ENCODE measurements at places on chromosomes 5 and 9.

DNA sequence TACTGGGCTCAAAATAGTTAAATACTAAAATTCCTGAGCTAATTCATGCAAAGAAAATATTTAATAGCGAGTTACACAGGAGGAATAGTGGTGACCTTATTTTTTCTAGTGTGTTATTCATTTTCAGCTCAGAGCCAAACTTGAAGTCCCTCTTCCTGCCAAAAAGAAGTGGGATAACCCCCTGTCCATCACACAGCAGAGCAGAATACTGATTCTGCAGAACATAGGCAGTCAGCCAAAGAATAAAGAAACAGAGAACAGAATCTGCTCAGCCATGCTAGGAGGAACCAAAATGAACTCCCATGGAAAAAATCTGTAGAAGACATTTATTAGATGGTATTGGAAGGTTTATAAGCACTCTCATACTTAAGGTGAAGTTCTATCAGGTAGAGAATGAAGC is 49.4 kb upstream of the GRIN3A start:
- DNase-seq, result no peak

GRCh38 chr9:127199001-127199791 is 65.4 kb upstream of the GARNL3 start:
- peak; percentile 66 for DNase-seq

GRCh38 chr9:76369583-76369982 is 24.6 kb downstream of the RFK start:
- no peak for DNase-seq

DNA sequence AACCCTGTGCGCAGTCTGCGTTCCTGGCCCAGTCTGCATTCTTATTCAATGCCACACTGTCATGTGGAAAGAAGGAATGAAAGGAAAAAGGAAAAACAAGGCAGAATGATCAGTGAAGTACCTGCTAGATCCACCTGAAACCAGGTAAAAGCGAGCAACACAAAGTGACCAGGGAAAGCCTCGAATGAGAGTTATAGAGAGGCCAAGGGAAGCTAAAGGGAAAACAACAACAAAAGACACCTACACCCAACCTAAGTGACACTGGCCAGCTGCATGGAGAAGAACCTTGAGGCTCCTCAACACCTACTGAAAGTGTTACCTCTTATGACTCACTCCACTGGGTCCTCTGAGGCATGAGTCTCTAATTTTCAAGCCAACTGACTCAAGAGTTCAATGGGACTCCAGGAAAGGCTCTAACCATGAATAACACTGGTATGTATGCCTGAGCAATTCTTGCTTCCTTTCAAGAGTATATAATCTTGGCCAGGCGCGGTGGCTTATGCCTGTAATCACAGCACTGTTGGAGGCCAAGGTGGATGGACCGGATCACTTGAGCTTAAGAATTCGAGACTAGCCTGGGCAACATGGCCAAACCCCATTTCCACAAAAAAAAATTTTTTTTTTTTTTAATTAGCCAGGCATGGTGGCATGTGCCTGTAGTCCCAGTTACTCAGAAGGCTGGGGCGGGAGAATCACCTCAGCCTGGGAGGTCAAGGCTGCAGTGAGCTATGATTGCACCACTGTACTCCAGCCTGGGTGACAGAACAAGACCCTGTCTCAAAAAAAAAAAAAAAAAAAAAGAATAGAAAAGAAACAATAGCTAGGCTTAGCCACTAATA is 29.0 kb downstream of the MTMR12 start:
- DNase-seq, result no peak

GRCh38 chr9:87578625-87579024 is 81.0 kb downstream of the DAPK1 start:
- no peak for DNase-seq

GRCh38 chr5:63286724-63287123 is 675.5 kb downstream of the HTR1A start:
- DNase-seq, result no peak

DNA sequence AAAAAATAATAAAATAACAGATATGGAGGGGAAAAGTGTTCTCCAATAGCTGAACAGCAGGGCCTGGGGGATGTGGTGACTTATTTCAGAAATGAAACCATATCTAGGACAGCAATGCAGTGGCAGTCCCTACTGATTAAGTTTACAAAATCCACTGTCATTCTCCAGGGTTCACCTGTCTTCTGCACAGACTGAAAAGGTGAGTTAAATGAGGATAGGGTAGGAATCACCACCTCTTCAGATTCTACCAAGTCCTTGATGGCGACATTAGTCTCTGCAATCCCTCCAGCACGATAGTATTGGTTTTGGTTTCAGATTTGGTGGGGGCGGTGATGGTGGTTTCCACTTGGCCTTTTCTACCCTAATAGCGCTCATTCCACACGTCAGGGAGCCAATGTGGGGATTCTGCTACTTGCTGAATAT is 32.3 kb upstream of the NPM1 start:
- no peak for DNase-seq

- no peak for DNase-seq
These were observed 169.3 kb downstream of the INSYN2B start for GRCh38 chr5:169811023-169811422.

DNA sequence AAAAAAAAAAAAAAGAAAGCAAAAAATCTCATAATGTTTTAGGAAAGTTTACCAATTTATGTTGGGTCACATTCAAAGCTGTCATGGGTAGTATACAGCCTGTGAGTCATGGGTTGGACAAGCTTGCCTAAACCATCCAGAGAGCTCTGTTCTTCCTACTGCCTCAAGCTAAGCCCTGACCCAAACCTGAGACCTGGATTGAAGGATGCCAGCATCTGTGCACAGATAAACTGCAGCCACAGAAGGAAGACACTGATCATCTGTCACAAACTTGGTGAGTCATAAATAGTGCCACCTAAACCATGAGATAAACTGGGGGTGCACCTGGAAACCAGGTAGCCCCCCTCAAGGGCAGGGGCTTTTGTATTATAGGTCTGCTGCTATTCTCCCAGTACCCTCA is 31.0 kb downstream of the CSF2 start:
- no peak for DNase-seq

GRCh38 chr9:1201262-1201661 is 151.1 kb downstream of the DMRT2 start:
- no peak for DNase-seq

- no peak for DNase-seq
These were observed 127.9 kb downstream of the ADAMTS2 start for GRCh38 chr5:179217356-179217755.

DNA sequence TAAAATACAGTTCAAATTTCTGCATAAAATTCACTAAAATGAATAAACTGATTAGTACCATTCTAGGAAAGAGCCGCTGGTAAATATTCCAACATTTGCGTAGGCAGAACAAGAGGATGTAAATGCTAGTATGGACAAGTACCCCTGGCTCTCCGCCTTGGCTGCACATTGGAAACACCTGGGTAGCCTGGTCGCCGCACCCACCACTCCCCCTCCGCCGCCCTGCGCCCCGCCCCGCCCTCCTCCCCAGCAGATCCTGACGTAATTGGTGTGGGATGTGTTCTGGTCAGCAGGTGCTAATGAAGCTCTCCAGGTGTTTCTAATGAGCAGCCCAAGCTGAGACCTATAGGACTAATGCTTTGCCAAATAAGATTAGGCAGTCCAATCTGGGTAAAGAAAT is 225.7 kb downstream of the FRMD3 start:
- DNase-seq, result no peak

- DNase-seq, result no peak
These were observed 305.1 kb upstream of the SGCD start for GRCh38 chr5:156021866-156022265.

DNA sequence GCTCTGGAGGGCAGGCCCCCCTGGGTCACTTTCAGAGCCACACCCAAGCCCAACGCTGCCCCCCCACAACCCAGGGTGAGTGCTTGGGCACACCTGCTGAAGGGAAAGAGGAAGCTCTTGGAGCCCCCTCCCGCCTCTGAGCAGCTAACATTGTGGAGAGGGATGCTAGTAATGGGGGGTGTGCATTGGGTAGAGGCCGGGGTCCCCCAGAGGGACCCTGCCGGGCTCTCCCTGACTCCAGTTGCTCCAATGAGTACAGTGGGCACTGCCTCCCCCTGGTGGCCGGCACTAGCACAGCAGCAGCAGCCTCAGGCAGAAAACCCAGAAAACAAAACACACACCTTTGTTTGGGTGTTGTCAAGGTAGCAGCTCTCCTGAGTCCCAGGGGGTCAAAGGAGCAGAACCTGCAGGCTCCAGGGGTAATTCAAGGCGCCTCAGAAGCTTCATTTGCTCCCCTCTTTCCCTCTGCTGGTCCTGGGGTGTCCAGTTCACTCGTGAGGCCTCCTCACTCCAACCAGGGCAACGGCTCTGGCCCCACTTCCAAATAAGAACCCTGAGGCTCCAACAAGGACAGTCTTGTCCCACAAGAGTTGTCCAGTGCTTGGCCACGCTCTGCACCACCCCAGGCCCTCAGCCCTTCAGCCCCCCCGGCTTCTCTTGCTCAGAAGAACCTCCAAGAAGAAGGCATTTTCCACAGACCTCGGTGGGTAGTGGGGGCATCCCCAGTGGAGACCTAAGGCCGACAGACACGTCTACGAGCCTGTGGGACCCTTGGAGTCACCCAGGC is 16.1 kb downstream of the GBGT1 start:
- peak; percentile 82 for DNase-seq

GRCh38 chr5:152144556-152144955 is 219.9 kb upstream of the GLRA1 start:
- DNase-seq, result no peak

DNA sequence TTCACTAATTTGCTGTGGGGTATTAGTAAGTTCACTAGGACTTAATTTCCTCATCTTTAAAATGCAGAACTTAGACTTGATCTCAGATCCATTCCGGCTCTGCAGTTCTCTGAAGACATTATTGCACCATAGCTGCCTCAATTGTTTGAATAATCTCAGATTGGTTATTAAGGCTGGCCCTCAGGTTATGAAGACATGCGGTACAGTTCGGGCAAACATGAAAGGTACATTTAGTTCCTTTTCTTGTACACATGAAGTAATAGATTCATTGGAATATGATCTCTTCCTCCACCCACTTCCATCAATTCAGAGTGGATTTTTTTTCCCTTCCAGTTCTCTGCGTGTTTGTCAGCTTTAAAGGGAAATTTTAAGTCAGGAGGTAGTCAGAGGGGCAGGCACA is 28.0 kb downstream of the ATP6V0E1 start:
- no peak for DNase-seq

- no peak for DNase-seq
These were observed 50.5 kb downstream of the AHRR start for GRCh38 chr5:371811-372555.

DNA sequence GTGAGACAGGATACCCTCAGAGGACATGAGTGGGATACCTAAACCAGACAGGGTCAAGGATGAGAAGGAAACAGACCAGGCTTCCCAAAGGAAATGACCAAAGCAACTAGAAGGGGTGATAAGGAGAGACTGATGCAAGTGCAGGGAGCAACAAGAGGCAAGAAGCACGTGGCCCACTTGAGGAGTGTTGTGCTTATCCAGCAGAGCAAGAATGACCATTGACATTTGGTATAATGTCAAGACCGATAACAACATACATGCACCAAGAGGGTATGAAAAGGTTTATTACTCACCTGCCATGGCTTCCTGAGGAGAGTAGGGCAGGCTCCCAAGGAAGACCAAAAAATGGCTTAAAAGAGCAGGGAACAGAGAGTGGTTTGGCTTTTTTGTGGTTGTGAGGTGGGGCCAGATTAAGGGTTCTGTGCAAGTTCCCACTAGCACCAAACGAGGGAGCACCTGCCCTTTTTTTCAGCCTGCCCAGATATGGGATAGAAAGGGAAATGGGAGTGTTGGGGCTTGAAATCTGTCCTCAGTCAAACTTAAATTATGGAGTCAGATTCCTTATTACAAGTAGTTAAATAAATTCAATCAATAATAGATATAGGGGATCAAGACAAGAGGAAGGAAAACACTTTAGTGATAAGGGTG is 513.6 kb downstream of the RASEF start:
- DNase-seq, result no peak

GRCh38 chr9:134293611-134294152 is 32.6 kb upstream of the RXRA start:
- no peak for DNase-seq

GRCh38 chr5:37926732-37927131 is 86.9 kb upstream of the GDNF start:
- DNase-seq, result no peak

DNA sequence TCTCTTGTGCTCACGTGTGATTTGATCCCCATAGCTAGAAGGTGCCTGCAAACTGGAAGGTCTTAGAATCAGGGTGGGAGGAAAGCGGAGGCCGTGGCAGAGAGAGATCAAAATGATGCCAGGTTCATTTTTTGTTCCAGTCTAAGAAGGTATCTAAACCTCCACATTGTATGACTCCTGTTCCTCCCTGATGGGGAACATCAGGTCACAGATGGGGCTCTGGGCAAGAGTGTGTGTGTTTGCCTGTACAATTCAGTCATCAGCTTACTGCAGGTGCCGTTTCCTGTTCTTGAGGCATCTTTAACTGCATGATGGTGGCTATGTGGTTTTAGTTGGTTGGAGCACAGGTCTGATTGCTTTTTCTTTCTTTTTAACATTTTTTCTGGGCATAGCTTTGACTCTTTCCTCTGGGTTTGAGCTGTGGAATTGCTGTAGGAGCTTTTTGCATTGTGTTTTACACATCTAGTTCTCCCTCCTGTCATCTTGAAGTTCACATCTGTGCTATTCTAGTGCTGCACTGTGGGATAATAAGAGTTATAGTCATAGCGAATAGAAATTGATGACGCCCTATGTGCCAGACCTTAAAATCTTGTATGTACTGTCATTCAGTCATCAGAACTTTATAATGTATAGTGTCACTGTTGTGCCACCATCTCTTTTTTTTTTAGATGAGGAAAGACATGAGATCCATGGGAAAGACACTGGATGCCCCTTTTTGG is 30.8 kb downstream of the ARHGAP26 start:
- peak; percentile 59 for DNase-seq

- no peak for DNase-seq
These were observed 79.6 kb downstream of the NTNG2 start for GRCh38 chr9:132241483-132241839.

- no peak for DNase-seq
These were observed 2.7 kb upstream of the PHPT1 start for GRCh38 chr9:136846376-136847087.

DNA sequence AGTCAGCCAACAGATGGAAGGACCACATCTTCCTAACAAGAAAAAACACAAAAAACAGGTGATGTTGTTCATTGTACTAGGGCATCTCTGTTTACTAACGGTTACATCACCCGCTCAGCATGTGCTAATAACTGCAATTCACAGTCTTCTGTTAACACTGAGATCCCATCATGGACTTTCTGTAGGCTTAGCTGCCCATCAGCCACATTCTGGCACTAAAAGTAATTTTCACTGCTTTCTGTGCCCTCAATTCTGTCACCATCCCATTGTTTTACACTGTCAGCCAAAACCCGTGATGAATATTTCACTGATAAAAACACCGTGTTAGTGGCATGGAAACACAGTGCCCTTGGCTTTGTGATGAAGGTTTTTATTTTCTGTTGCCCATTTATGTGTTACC is 64.6 kb downstream of the CAST start:
- DNase-seq, result no peak

DNA sequence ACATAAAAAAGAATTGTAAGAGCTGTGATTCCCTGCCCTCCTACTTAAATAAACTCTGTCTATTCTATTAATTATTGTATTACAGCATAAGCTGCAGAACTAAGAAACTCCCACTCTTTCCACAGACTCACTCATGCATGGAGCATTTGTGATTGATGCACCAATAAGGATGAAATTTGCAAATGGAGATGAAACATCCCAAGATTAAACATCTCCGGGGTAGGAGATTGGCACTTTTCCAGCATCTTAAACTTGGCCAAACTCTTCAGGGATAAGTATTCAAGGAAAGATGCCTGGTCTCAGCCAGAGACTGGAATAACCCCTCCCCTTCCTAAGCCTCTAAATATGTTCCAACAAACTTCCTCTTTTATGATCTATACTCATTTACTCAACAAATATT is 472.0 kb downstream of the ACTL7B start:
- no peak for DNase-seq

- no peak for DNase-seq
These were observed 48.5 kb upstream of the SNCAIP start for GRCh38 chr5:122263352-122264030.

Measured in CD4-positive, alpha-beta T cell treated with Interleukin-6 at 100 ng/mL for 8 hours (primary cell).